ENCODE measurements at places on chromosomes 4 and X.

DNA sequence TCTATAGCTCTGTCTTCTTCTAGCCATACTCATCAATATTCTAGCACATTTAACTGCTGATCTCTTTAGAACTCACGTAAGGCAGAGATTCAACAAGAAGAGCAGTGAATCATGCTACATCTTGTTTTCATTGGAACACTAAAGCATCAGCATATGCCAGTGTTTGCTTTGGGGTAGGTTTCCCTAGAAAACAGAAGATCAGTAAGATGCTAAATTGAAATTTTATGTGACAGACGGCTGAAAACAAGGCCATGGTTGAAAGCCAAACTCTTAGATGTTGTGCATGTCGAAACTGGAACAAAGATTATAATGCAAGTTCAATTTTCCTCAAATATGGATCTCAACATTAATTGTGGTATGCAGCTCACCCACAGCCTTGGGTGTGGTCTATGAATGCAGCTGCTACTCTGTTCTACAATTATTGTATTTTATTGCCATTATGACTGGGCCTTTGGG lies 107.6 kb downstream of the PDLIM5 start:
- no peak for DNase-seq

- no peak for DNase-seq
Measured at GRCh38 chr4:123558865-123559264, 162.3 kb downstream of the SPRY1 start.

DNA sequence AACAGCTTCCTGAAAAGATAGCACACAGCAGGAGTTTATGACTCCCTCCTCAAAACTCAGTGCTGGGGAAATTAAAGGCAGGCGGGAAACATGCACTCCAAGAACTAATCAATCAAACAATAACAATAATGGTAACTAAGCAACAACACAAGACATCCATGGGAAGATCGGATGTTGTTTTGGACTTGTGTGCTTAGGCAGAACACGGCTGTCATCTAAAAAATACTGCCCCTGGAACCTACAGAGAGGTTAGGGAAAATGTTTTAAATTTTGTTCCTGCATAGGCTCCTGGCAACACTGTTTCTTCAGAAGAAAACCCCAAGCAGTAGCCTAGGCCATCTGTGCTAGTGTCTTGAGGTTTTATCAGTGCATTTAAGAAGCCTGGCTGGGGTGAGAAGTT lies 1378.2 kb downstream of the STIM2 start:
- DNase-seq: no peak

GRCh38 chr4:102598762-102599374 lies 97.7 kb downstream of the NFKB1 start:
- no peak for DNase-seq

- no peak for DNase-seq
Measured at GRCh38 chr4:83328521-83329187, 6.0 kb downstream of the HPSE start.

DNA sequence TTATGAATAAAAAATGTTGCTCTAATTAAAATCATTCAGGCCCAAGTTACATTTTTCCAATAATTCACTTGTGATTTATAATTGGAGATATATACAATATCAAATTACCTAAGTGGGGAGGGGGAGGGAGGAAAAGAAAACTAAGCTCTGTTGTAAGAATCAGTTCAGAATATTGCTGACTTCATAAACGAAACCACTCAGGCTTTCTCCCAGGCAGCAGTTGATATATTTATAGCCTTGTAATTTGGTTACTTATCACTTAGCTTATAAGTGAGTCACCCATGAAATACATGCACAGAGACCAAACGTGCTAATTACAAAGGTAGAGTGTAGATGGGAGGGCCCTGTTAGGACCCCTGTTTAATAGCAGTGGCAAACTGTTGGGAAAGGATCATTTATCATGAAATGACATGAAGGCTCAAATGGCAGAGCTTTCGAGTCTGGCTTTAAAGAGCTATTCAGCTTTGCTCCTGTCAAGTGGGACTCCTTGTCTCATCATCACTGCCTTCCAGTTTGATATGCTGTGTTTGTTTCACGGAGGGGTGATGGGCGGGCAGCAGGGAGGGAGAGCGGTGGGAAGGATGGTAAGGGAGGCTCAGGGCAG lies 105.6 kb upstream of the PGRMC2 start:
- no peak for DNase-seq

DNA sequence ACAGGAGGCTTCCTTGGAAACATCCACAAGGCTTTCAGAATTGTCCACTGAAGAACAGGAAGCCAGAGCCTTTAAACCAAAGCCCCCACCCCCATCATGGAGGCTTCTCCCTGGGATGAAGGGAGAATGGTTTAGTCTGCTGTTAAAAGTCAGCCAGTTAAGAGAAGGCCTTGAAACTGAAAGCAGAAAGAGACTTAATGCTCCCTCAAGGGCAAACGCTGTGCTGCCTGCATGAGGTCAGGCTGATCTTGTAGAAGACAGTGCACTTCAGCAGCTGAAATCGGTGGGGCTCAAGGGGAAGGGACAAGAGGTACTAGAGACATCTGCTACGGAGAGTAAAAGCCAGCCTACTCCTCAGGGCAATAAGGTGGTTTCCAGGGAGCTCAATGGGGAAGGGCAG lies 69.0 kb downstream of the HPRT1 start:
- no peak for DNase-seq

- no peak for DNase-seq
Measured at GRCh38 chr4:35934320-35934981, 309.9 kb downstream of the ARAP2 start.

DNA sequence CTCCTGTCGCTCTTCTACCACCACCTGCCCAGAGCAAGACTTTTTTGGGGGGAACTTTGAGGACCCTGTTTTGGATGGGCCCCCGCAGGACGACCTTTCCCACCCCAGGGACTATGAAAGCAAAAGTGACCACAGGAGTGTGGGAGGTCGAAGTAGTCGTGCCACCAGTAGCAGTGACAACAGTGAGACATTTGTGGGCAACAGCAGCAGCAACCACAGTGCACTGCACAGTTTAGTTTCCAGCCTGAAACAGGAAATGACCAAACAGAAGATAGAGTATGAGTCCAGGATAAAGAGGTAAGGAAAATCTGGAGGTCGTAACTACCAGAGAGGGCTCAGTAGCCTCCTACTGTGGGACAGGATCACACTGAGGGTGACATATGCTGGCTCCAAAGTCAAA lies 364.5 kb downstream of the MAPK10 start:
- no peak for DNase-seq

DNA sequence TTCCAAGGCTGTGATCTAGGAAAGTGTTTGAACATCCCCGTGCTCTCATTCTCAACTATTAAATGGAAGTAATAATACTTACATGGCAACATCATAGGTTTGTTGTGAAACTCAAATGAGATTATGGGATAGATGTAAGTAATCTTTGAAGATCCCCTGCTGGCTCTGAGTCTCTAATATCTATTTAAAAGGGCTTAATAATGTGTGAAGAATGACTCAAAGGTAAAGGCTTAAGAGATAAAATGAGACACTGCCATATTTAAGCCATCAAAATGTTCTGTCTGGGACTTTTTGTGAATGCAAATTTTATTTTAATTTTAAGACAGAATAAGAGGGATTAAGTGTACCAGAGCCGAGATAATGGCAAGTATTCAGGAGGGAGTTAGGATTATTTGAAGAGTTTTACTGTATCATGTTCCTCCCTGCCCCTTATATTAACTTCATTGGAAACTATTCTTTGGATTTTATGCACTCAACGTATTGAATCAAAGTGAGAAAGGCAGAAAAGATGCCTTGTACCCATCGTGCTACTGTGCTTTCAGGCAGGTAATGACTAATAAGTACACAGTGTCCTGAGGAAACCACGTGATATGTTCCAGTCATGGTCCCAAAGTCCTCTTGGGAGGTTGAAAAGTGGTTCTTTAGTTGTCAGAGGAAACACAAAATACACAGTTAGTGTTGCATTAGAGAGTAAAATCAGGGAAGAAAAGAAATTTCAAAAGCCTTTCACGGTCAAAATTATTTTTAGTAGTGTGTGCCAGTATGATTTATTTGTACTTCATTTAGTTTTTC lies 192.4 kb downstream of the RBM46 start:
- DNase-seq: no peak

GRCh38 chrX:129750971-129751370 lies 12.2 kb downstream of the XPNPEP2 start:
- DNase-seq: no peak

DNA sequence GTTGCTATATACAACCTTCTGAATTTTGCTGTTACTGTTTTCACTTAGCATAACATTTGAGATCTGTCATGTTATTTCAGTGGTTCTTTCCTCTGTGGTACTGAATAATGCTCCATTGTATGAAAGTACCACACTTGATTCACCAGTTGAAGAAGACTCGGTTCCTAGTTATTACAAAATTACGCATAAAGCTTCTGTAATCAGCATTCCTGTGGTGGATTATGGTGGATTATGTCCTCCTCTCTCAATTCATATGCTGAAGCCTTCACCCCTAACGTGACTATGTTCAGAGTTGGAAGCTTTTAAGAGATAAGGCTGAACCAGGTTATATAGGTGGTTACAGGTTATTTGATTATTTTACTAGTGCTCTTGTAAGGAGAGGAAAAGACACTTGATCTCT lies 2143.5 kb upstream of the AGA start:
- DNase-seq: no peak

DNA sequence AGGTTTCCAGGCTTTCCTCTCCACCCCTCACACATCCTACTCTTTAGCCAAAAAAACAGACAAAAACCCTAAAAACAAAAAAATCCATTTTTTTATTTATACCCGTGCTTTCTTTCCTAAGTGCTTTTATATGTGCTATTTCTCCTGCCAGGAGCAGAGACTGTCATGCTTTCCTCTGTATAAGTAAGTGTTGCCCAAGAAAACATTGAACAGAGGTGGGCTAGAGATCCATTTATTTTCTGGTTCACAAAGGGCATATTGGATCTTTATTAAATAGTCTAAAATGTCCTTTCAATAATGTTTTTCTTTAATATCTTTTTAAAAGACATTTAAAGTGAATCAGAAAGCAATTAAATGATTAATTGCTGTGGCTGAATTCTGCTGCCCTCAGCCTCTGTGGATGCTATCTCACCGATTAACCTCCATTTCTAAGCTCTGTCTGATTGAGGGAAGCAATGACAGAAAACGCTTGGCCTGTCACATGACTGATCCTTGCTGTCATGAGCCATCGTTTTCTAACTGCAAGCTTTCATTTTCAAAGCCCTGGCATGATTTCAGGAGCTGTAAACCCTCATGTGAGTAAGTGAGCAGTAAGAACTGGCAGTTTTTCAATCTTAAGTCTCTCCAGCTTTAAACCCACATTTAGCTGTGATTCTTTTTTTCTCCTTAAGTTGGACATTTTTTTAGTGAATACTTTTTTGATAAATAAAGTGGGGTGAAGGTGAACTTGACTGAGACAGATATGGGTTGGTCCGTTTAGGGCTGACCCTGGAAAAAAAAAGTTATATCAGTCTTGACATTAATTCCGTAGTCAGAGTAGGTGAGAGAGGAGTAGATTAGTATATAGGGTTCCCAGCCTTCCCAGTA lies 180.7 kb upstream of the PGRMC2 start:
- no peak for DNase-seq

DNA sequence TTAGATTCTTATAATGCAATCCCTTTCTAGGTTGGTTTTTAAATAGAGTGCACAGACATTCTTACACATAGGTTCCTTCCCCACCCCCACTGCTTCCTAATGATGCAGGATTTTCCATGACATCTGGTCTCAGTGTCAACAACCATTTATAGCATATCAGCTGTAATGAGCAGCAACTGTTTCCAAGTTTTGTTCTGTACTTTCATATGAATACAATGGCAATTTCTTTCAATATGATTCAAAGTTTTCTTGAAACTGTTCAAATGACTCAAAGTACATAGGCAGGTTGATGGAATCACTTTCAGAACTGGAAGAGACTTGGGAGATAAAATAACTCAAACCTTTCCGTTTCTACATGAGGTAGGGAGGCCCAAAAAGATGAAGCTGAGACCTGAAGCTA lies 220.7 kb downstream of the CAMK2D start:
- DNase-seq: no peak

DNA sequence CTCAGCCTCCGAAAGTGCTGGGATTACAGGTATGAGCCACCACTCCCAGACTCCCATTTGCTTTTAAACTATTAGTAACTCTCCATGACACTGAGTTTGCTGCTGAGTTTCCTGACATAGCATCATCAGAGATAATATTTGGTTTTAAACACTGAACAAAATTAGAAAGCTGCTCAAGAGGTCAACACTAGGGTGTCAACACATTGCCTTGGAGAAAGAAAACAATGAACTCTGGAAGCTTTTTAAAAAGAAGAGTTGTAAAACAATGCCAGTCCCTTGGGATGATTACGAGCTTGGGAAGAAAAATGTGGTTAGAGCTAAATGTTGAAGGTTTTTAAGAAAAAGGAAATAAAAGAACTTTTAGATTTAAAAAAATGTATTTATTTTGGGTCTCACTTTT lies 264.8 kb downstream of the CAMK2D start:
- no peak for DNase-seq

DNA sequence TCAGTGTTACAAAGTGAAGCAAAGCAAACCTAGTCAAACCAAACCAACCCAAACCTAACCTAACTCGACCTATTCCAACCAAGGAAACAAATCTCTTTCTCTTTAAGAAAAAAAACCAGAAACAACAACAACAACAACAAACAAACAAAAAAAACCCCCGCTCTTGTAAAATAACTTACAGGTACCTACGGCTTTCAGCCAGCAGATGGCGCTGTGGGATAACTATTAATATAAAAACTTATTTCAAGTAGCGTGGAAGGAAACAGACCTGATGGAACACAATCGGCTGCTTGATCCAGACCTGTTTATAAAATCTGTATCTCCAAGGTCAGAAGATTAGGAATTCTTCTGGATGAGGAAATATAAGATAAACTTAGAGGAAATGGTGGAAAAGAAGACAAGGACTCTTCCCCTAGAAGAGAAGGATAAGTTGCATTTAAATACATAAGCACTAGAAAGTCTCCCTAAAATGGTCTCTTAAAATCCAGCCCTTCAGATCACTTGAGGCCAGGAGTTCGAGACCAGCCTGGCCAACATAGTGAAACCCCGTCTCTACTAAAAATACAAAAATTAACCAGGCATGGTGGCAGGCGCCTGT lies 34.4 kb upstream of the CDKL5 start:
- peak; percentile 12 for DNase-seq

- no peak for DNase-seq
Measured at GRCh38 chrX:10112510-10112909, 44.3 kb upstream of the CLCN4 start.

GRCh38 chr4:65392488-65392887 lies 277.8 kb downstream of the EPHA5 start:
- DNase-seq: no peak

- no peak for DNase-seq
Measured at GRCh38 chr4:3834663-3835521, 68.7 kb downstream of the ADRA2C start.
